NCI-H1092 (cell line): ENCODE measurements at places on chromosomes 12 and 14.

DNA sequence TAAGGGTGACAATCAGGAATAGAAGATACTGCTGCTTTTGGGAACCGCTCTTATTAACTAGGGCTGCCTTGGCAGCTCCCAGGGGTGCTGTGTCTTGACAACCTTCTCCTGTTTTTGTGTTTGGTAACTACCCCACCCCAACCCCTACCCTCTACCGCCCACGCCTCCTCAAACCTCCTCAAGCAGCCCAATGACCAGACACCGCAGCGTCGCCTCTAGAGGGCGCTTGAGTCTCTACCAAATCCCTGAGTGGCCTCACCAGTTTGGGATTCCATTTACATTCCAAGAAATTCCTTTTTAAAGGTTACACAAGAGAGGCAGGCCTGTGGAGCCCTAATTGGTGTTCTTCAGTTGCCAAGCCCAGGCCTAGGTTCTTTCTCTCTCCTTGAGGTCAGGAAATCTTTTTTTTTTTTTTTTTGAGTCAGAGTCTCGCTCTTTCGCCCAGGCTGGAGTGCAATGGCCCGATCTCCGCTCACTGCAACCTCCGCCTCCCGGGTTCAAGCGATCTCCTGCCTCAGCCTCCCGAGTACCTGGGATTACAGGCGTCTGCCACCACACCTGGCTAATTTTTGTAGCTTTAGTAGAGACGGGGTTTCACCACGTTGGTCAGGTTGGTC lies 72.4 kb upstream of the USP44 start:
- DNase-seq, result no peak

DNA sequence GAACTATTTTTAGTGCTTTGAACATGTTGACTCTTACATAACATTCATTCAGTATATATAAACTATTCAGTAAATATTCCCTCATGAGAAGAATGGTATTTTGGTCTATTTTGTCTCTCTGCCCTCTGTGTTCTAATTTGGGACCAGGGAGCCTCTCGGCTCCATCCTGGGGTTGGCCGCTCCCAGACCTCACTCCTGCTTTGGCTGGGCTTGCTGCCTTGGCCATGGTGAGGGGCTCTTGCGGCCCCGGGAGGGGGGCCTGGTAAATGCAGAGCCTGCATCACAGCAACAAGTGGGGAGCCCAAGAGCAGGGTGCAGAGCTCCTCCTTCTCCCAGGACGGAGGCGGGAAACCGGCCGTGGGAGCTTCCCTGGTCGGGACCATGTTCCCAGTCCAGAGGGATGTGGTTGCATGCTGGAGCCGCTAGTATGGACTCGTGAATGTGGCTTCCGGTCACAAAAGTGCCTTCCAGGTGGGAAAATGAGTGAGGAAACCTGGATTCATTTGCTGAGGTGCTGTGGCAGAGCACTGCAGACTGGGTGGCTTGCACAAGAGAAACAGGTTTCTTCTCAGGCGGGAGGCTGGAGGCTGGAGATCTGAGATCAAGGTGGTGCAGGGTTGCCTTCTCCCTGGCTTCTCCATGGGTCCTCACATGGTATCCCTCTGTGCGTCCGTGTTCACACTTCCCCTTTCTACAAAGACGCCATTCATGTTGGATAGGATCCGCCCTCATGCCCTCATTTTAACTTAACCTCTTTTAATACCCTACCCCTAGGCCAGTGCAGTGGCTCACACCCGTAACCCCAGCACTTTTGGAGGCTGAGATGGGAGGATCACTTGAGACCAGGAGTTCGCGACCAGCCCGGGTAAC lies 250.2 kb downstream of the CACNA1C start:
- DNase-seq, result no peak

DNA sequence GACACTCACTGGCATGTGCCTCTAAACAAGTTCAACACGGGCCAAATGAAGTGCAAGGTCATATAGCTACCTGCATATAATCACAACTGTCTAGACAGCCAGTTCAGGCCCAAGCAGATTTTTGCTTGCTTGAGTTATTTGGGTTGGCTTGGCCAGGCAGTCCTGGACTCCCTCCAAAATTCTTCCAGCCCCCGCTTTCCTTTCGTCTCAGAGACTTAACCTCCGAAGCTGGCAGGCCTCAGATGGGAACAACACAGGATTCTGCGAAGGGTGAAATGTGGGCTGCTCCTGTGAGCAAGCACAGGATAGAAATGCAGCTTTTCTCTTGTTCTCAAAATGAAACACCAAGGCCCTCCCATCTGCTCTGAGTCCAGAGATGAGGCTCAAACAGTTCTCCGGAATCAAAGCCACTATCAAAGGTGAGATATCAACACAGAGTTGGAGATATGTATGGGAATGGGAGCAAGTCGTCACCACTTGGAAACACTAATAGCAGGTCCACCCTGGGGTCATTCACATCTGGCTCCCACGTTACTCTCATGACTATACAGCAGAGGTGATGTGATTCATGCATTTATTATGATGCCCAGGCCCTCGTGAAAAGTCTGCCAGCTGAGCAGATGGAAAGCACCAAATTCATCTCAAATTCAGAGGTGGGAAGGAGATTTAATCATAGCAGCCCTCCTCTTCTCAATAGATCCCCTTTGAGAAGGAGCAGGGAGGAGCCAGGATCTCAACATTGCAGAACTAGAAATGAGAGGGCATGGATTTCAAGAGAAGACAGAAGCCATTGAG lies 389.8 kb downstream of the NUAK1 start:
- no peak for DNase-seq

GRCh38 chr12:38411426-38411825 lies 94.9 kb downstream of the ALG10B start:
- no peak for DNase-seq

DNA sequence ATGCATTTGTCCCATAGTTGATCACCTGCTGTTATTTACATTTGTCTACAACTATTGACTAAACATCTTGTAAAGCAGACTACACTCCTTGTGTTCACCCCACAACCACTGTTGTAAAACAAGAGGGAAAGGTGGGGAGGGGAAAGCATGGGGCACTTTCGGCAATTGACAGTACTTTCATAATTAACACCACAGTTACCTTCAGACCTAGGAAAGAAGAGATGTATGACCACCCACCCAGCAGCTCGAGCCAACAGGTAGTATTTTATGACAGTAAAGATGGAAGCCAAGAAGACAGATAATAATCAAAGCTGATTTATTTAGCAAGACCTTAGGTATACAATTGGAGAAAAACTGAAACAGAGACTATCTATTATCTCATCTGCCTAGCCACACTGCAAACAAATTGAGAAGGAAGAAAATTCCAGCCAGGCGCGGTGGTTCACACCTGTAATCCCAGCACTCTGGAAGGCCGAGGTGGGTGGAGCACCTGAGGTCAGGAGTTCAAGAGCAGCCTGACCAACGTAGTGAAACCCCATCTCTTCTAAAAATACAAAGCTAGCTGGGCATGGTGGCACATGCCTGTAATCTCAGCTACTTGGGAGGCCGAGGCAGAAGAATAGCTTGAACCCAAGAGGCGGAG lies 11.2 kb downstream of the HECTD4 start:
- DNase-seq, result no peak

DNA sequence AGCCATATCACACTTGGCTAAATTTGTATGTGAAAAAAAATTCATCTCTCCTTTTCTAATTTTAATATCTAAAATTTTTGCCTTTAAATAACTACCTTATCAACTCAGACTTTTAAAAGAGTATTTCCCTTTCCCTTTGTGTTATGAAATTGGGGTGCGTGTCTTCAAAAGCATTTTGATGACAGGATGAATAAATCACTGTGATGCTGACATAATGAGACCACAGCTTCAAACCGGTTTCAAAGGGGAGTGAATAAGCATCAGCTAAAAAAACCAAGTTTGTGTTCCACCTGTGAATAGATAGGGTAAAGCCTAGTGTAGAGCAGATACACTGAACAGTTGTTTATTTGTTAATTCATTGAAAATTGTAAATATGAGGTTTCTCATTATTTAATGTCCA lies 85.0 kb downstream of the LGR5 start:
- no peak for DNase-seq
